LHCN-M2 (cell line): ENCODE measurements at places on chromosomes 4 and X. TPM values are rescaled to one million over a fixed set of nuclear protein-coding genes. Genes with fewer than 3 reads are reported as not detected.

DNA sequence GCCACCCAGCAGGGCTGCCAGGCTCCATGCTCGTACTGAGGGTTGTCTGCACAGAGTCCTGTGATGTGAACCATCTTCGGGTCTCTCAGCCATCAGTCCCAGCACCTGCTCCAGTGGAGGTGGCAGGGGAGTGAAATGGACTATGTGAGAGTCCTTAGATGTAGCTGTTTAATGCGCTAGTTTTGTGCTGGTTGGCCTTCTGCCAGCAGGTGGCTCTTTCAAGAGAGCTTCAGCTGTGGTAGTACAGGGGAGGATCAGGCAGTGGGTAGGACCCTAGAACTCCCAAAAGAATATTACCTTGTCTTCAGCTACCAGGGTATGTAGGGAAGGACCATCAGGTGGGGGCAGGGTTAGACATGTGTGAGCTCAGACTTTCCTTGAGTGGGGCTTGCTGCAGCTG is 1066.0 kb downstream of the GLUD2 start:
- no peak for DNase-seq

- DNase-seq, result no peak
These were observed 85.3 kb upstream of the GPR101 start for GRCh38 chrX:137119049-137119448.

GNRHR gene
- not detected in 2 replicates for total RNA-seq

RXFP1 gene
- 0.23 and 0.32 TPM in 2 replicates for total RNA-seq

DNA sequence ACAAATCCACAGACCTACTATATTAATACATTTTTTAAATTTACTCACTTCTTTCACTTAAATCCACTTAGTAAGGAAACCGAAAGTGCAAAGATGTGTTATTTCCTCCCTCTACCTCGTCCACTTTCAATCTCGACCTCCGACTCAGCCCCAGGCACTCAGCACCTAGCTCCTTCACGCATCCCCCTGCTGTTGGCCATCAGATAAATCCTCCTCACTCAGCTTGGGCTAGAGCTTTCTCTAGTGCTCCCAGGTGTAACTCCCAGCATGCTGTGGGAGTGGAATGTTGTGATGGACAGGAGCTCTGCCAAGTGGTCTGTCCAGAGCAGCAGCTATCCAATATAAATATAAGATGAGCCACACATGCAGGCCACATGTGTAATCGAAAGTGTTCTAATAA is 26.7 kb upstream of the TEC start:
- DNase-seq, result no peak

UBQLN2 gene
- total RNA-seq, result 13.1 and 20.4 TPM in 2 replicates

SYTL5 gene
- 0.32 and 0.46 TPM in 2 replicates for total RNA-seq

DNA sequence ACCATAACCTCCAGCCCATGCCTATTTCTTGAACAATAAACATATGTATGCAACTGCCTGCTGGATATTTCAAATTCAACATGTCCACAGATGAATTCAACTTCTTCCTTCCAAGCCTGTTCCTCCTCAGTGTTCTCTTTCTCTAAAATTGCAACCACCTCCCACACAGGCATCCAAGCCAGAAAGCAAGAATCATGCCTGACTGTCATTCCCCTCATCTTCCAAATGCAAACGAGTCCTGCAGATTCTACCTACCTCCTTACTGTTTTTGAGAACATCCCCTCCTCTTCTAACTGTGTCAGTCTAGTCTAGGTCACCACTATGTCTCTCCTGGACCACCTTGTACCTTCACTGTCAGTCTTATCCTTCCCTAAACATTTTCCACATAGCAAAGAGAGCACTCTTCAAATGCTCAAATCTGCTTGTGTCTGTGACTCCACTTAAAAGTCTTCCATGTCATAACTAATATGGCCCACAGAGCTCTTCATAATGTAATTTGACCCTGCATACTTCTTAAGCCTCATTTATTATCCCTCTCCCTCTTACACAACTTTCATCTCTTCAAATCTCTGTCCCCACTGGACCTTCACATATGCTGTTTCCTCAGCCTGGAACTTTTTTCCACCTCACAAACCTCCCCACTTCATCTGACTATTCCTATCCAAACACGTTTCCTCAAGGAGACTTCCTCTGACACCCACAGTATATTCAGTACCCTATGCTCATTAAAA is 25.7 kb downstream of the MAPK10 start:
- DNase-seq, result peak; percentile 9

GRCh38 chrX:77561372-77561771 is 114.2 kb downstream of the FGF16 start:
- DNase-seq, result no peak

DNA sequence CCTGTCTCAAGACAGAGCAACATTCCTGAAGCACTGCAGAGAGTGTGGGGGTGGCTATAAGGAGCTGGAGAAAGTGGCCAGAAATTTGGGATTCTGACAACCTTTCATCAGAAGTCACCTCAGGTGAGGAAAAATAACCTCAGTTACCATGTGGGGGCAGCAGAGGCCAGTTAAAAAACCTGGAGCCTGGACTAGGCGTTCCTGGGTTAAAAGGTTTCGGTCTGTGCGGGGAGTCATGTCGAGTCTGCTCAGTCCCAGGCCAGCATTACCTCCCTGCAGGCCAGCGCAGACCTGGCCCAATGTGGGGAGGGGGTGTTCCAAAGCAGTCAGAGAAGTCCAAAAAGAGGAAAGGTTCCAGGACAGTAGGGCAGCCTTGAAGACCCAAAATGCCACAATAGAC is 10.9 kb upstream of the NALF2 start:
- DNase-seq, result no peak

DNA sequence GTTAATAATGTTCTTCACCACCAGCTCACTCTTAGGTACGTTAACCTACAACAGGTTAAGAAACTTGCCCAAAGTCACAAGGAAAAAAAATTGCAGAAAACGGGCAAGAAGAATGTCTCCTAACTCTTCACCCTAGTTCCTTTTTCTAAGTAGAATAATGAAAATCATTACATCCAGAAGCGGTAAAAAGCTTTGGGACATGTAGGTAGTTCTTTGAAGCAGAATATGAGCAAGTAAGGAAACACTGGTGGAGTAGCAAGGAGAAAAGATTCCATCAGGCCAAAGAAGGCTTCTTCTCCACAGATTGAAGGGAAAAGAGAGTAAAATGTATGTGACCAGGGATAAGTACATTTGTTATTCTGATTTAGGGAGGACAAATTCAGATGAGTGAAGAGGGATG is 4.1 kb downstream of the CAMK2D start:
- DNase-seq, result no peak

ENPEP gene
- 0.13 and 0.17 TPM in 2 replicates for total RNA-seq
